ENCODE measurements at places on chromosomes 7 and 10. TPM values are rescaled to one million over a fixed set of nuclear protein-coding genes. Genes with fewer than 3 reads are reported as not detected.

The TUBAL3 gene
- not detected for polyA plus RNA-seq

The ZDHHC6 gene
- 44.2 TPM for polyA plus RNA-seq

The TFR2 gene
- 16.8 TPM for polyA plus RNA-seq

The UPK3BL2 gene
- 13.6 TPM for polyA plus RNA-seq

The CUBN gene
- polyA plus RNA-seq = 3.3 TPM

The NUTM2D gene
- 0.42 TPM for polyA plus RNA-seq

The GFRA1 gene
- 1.8 TPM for polyA plus RNA-seq

The GIMAP7 gene
- 0.19 TPM for polyA plus RNA-seq

The TUBB8 gene
- 0.23 TPM for polyA plus RNA-seq

The PNLIPRP1 gene
- polyA plus RNA-seq = not detected

The MIOS gene
- 22.9 TPM for polyA plus RNA-seq

The ATG9B gene
- polyA plus RNA-seq = 2.4 TPM

The CCM2 gene
- 53.8 TPM for polyA plus RNA-seq

- DNase-seq = no peak
Measured at GRCh38 chr10:60185421-60185820, 204.3 kb downstream of the ANK3 start.

- no peak for DNase-seq
Measured at GRCh38 chr10:52668024-52668423, 104.6 kb downstream of the MBL2 start.

GRCh38 chr10:103513380-103514060 lies 20.0 kb downstream of the NEURL1 start:
- DNase-seq = no peak

- DNase-seq = no peak
Measured at GRCh38 chr10:38156416-38157269, 62.5 kb downstream of the ZNF37A start.

GRCh38 chr10:50395851-50396250 lies 144.5 kb upstream of the ASAH2 start:
- no peak for DNase-seq

DNA sequence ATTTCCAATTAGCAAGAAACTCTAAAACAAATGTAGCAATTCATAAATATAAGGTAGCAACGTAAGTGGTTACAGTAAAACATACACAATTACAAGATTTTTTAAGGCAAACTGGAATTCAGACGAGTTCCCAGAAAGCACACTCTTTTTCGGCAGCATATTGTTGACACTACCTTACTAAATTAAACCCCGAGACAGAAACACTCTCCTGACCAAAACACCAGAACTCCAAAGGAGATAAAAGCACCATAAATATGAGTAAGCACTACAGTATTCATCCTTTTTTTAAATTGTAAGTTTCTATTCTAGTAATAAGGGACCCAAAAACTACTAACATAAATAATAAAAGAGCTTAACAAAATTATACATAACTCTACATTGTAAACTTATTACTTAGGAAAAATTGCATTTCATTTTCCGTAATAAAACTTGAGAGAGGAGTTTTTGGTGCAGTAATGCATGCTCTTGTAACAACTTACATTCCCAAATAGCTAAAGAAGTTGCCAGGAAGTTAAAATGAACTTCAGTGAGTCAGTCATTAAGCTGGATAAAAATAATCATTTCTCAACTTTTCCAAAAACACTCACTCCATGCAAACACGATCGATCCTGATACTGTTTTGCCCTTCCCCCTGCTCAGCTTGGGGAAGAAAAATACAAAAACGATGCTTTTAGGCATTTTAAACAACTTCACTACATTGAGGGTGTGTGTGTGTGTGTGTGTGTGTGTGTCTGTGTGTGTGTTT lies 2.0 kb downstream of the PIP4K2A start:
- no peak for DNase-seq

DNA sequence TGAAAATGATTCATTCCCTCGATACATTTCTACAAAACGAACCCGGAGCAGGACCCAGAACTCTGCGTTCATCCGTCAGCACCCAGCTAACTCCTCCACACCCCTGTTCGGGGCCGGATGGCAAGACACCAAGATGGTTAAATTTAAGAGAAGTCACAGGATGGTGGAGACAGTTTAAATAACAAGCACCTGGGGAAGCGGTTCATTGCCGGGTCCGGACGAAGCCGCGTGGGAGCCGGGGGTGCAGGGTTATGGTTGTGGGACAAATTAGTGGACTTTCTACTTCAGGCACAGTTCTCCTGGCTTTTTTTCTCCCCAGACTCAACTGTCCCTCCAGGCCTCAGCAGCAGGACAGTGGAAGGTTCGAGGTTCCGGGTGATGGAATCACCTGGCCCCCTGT lies 45.4 kb downstream of the ASB13 start:
- DNase-seq = no peak

- DNase-seq = no peak
Measured at GRCh38 chr10:107476408-107476807, 311.9 kb upstream of the SORCS1 start.

DNA sequence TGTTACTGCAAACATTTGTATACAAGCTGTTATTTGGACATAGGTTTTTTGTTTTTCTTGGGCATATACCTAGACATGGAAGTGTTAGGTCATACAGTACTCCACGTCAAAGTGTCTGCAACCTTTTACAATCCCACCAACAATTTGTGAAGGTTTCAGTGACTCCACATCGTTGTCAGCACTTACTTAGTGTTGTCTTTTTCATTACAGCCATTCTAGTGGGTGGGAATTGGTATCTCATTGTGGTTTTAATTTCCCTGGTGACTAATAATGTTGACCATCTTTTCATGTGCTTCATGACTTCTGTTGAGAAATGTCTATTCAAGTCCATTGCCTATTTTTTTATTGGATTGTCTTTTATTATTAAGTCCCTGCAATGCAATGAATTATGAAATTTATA lies 95.0 kb downstream of the UBE3C start:
- no peak for DNase-seq

DNA sequence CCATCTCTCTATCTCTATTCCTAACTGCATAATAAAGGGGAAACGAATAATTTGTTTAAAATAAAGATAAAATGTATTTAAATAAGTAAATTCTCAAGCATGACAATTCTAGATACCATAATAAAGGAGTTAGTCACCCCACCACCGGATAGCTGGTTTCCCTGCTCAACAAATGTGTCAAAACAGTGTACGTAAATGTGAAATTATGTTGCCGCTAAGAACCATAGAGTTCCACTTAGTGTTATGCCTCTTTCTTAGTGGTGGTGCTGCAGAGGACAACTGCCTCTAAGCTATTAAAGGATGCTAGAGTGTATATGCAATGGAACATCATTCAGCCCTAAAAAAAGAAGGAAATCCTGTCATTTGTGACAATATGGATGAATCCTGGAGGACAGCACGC lies 42.4 kb downstream of the SMKR1 start:
- DNase-seq = no peak

DNA sequence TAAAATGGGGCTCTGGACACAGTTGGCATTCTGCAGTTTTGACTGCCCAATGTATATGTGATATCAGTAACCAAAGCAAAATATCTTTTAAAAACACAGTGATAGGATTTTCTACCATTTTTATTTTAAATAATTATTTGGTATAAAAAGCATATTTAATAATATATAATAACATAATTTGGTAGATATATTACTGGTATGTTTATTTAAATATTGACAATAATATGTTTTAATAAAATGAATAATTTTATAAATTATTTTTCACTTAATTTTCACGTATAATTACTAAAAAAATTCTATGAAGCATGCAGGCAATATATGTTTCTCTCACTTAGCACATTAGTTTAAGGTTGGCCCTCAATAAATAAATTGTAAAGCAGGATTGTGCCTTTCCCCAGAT lies 269.1 kb downstream of the PRKG1 start:
- no peak for DNase-seq

GRCh38 chr7:21355406-21355874 lies 72.4 kb upstream of the SP4 start:
- no peak for DNase-seq

DNA sequence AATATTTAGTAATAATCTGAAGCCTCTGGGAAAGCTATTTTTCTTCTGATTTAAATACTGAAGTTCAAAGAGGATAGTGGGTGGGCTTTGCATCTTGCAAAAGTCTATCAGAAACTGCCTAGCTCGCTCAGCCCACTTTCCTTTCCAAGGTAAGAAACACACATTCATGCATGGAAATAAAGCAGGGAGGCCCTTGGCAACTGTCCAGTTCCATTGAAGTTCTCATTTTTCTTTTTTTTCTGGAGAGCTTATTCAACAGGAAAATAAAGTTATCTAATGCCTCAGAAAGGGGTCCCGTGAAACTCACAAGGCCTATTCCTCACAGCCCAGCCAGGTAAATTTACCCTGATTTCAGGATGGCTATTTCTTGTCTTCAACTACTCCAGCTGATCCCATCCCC lies 654.9 kb downstream of the KCNMA1 start:
- DNase-seq = no peak

DNA sequence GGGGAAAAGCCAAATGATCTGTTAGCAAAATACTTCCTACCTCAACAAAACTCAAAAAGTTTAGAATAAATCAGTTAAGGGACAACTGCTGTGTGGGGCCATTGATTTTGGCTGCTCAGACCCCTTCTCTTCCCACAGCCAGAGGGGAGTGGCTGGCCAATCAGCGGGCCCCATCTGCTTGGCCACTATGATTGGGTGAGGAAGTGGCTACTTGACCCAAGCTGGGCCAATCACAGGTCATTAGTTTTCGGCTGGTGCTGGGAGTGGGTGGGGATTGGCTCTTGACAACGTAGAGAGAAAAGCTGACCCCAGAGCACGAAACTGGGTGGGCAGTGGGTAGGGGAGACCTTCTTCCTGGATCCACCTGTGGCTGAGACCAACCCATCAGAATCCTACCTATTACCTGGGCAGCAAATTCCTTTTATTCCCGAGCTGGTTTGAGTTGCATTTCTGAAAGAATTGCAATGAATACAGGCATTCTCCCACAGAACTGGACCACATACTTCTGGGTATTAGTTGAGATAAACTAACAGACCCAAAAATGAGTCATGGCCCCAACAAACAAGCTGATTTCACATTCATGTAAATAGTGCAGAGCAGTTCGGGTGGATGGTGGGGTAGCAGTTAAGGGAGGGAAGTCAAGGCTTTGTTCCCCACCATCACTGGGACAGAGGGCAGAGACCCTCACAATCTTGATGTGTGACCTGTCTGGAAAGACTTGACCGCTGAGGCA lies 35.6 kb upstream of the HMX3 start:
- no peak for DNase-seq

DNA sequence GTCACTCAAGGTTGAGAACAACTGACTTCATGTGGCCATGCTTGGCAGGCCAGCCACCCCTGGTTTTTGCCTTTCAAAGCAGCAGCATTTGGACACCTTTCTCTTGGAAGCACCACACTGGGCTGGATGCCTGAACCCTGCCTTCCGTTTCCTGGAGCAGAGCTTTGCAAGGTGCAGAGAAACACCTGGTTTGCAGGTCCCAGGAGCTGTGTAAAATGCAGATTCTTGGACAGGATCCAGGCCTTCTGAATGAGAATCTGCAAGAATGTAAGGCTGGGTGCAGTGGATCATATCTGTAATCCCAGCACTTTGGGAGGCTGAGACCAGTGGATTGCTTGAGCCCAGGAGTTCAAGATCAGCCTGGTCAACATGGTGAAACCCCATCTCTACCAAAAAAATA lies 18.0 kb upstream of the DUSP5 start:
- DNase-seq = no peak

GRCh38 chr7:147944321-147944720 lies 646.2 kb upstream of the C7orf33 start:
- no peak for DNase-seq

- DNase-seq = no peak
Measured at GRCh38 chr10:44470784-44471183, 85.9 kb upstream of the CXCL12 start.

- no peak for DNase-seq
Measured at GRCh38 chr7:4299431-4299830, 382.7 kb upstream of the FOXK1 start.

DNA sequence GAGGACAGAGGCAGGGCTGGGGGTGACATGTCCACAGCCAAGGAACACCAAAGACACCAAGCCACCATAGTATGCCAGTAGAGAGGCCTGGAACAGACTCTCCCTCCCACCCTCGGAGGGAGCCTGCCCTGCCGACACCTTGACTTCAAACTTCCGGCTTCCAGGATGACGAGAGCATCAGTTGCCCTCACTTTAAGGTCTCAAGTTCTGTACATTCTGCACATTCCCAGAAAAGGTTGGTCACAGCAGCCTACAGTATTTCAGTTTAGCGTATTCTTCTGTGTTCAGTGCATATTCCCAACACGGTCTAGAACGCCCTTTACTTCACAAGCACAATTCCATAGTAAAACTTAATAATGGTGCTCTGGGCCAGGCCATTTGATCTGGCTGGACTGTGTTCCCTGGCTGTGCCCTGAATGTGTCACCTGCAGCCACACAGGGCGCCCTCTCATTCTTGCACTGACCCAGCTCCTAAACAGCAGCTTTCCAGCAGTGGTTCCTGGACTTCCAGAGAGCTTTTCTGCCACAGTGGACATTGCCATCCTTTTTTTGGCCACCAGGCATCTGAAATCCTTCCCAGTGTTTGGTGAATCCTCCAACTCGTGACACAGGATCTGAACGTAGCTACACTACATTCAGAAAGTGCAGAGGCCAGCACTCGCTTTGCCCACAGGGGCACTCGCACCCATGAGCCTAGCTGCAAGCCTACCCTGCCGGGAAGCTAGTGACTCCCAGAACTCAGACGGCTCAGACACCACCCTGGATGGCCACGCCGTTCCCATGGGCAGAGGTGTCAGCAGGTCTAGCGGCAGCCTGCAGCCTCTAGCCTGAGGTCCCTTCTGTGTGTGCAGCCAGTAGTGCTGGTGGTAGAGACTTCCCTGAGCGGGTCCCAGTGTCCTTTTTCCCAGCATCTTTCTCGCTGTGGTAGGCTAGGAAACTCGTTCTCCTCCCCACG lies 36.4 kb upstream of the INSIG1 start:
- DNase-seq = no peak

GRCh38 chr7:134782121-134782623 lies 2.7 kb downstream of the CALD1 start:
- DNase-seq = no peak

DNA sequence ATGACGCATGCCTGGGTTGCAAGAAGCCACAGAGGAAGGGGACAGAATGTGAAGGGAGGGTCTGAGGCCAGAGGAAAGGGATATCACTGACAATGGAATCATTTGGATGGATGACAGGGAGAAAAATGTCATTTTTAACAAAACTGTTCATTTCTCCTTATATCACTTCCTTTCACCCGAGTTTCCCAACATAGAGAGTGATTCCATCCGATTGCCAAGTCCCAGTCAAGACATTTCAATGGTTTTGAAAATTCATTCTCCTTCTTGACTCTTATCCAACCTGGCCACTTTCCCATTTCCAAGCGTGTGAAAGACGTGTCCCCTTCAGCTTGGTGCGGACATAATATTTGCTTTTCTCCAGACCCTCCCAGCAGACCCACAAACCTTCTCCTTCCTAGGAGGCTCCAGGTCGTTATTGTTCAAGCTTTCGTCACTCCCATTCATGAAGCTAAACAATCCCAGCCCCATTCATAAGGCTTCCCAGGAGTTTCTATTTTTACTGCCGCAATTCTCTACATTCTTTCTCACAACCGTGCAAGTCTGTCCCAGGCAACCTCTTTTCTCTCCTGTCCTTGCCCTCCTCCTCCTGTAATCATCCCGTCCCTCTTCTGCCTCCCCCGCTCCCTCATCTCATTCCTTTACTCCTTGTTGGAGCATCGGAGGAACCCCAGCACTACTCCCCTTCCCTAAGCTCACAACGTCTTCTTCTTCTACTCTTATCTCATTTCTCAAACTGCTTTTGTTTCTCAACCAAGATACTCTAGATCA lies 301.3 kb upstream of the KLF6 start:
- no peak for DNase-seq

- DNase-seq = peak; percentile 26
Measured at GRCh38 chr10:60096761-60097513, 190.6 kb upstream of the CCDC6 start.

Data from hepatocyte (in vitro differentiated cells).